ENCODE measurements at places on chromosomes 3 and 15.

- peak; percentile 34 for DNase-seq
These were observed 3.3 kb downstream of the TUBGCP5 start for GRCh38 chr15:23035964-23036566.

- no peak for DNase-seq
These were observed 211.0 kb downstream of the GABRB3 start for GRCh38 chr15:26561896-26562295.

GRCh38 chr15:68966996-68967395, 36.7 kb downstream of the SPESP1 start:
- DNase-seq = no peak

GRCh38 chr3:194672876-194673275, 885 bp upstream of the LSG1 start:
- DNase-seq = no peak

DNA sequence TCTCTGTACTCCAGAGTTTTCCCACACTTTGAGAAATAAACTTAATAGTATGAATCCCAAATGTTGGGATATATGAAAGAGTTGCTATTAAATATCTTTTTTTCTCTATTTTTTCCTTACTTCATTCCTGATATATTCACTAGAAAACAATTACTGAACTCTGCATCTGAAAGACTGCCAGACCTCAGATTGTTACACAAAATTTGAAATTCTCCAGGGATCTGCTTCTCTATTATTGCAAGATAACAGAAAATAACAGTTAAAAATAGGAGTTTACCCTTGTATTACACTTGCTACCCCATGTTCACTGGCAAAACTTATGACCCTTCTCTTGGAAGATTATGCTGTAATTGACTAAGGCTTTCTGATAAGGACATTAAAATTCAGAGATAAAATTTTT, 11.7 kb upstream of the P3H2 start:
- no peak for DNase-seq

Measured in CD4-positive, alpha-beta T cell treated with Interleukin-6 at 100 ng/mL for 8 hours (primary cell).